NCI-H1694 (cell line): ENCODE measurements at places on chromosomes 11 and 22.

DNA sequence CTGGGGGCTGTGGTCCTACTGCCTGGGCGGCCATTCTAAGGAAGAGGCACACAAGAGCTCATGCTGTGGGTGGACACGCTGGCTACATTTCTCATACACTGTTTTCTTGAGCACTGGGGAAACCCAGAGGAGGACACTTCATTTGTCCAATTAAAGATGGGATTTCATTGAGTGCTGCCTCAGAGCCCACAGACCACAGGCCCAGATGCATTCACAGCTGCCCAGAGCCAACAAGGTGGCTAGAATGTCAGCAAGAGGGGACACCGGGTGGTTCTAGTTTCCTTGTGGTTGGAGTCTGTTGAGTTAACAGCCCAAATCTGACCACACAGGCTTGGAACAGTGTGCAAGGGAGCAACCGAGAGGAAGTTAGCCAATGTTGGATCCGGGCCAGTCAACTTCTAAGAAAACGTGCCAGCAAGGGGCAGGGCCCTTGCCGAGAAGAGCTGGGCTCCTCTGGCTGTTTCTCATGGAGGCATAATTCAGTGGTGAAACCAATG lies 35.0 kb upstream of the SORL1 start:
- DNase-seq: no peak

- DNase-seq: no peak
These were observed 26.2 kb upstream of the SLC37A2 start for GRCh38 chr11:125036933-125037332.

DNA sequence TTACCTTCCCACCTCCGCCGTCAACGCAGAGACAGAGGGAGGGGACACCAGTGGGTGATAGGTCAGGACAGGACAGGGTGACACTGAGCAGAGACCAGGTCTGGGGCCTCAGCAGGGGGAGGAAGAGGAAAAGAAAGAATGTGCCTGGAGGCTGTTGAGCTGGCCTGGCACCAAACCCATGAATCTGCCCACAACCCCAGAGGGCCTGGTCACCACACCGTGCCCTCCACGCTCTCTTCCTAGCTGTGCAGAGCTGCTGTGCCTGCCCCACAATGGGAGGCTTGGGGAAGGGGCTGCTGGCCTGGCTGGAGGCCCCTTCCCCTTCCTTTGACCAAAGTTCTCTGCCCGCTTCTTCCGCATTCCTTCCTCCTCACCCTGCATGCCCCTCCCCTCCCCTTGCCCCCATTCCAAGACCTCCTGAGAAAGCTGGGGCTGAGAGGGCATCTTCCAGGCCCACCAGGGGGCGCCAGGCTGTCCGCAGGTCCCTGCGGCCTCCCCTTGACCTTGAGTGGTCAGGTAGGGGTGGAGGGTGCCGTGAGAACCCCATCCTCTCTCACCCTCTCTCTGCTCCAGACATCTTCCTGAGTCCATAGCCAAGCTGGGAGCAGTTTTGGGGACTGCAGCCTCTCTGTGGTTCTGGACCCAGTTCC lies 11.0 kb upstream of the CACNA1I start:
- DNase-seq: no peak

DNA sequence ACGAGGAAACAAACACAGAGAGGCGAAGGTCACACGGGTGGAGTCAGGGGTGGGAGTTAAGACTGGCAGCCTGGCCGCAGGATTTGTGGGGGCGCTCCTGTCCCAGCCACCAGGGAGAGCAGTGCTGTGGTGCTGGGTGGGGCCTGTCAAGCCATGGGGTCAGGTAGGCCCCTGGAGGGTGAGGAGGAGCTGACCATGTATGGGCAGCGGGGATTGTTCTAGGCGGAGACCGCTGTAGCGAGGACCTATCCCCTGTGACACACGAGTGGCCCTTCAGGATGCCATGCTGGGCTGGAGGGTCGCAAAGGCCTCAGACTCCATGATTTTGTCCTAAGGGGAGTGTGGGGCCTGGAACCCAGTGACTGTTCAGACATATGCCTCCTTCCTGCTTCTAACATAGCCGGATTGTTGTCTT lies 1.6 kb upstream of the RPS19BP1 start:
- no peak for DNase-seq

DNA sequence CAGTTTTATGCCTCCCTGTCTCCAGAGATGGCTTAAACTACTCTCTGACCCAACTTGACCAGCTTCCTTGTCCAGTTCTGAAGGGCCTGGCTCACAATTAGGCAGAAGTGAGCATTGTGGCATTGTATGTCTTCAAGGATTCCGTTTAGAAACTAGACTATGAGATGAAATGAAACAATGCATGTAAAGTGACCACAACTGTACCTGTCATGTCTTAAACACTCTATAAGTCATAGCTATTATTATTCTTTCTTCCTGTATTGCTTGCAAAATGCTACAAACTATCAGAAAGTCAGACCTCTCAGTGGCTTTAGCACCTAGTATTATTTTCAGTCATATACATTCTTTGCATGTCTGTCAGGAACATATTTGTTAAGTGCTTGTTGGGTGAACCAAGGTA lies 127.9 kb upstream of the MTMR2 start:
- no peak for DNase-seq

DNA sequence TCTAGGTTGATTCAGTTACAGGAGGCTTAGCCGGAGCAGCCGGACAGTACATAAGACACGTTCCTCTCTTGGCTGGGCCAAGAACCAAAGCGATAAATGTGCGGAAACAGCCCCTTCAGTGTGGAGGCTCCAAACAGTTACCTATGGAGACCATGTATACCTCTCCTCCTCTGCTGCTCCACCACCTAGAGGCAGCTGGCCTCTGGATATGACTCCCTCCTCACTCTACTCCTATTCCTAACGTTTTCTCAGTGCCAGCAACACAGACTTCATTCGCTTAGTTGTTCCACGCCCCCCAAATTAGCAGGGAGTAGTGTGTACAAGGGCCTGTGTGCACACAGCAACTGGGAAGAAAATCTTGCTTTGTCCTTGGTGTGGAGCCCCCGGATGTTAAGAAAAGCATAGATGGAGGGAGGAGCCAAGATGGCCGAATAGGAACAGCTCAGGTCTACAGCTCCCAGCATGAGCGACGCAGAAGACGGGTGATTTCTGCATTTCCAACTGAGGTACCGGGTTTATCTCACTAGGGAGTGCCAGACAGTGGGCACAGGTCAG lies 362.3 kb upstream of the KIRREL3 start:
- no peak for DNase-seq

- DNase-seq: no peak
These were observed 14.0 kb downstream of the KCTD14 start for GRCh38 chr11:78009062-78009461.

DNA sequence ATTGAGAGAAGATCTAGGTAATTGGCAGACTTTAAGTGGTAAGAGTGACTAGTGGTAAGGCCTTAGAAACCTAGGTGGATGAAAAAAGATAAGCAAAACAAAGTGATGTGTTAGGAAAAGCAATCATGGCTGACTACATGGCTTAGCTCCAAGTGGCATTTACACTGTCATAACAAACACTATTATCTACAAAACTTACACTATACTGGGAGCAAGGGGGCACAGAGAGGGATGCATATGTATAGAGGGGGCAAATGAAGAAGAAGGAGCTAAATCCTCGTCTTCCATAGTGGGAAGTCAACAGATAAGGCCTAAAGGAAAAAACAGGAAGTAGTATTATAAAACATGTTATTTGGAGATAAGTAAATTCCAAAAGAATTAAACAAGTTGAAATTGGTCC lies 32.5 kb downstream of the ADORA2A start:
- DNase-seq: no peak

- DNase-seq: no peak
These were observed 53.9 kb downstream of the FLI1 start for GRCh38 chr11:128747728-128748148.

GRCh38 chr11:57476757-57477506 lies 16.6 kb downstream of the RTN4RL2 start:
- no peak for DNase-seq

GRCh38 chr11:127866109-127866508 lies 721.2 kb downstream of the ETS1 start:
- DNase-seq: no peak

DNA sequence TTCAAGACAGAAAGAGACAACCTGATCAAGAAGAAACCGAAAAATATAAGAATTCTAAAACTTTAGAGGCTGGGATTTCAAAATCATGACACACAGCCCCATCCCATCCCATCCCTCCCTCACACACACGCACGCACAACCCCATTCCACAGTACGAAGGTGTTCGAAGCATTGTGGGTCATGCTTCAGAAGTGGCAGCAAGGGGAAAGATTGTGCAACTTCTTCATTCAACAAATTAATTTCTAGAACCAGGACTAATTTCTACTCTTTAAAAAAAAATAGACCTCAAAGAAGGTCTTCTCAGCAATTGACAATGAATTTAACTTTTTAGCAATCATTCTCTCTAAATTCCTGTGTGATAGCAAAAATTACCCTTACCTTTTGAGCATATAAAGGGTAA lies 867 bp downstream of the SPA17 start:
- no peak for DNase-seq

GRCh38 chr11:25775603-25776002 lies 556.3 kb upstream of the ANO3 start:
- no peak for DNase-seq

- no peak for DNase-seq
These were observed 268.6 kb upstream of the PITPNB start for GRCh38 chr22:28187612-28188011.

DNA sequence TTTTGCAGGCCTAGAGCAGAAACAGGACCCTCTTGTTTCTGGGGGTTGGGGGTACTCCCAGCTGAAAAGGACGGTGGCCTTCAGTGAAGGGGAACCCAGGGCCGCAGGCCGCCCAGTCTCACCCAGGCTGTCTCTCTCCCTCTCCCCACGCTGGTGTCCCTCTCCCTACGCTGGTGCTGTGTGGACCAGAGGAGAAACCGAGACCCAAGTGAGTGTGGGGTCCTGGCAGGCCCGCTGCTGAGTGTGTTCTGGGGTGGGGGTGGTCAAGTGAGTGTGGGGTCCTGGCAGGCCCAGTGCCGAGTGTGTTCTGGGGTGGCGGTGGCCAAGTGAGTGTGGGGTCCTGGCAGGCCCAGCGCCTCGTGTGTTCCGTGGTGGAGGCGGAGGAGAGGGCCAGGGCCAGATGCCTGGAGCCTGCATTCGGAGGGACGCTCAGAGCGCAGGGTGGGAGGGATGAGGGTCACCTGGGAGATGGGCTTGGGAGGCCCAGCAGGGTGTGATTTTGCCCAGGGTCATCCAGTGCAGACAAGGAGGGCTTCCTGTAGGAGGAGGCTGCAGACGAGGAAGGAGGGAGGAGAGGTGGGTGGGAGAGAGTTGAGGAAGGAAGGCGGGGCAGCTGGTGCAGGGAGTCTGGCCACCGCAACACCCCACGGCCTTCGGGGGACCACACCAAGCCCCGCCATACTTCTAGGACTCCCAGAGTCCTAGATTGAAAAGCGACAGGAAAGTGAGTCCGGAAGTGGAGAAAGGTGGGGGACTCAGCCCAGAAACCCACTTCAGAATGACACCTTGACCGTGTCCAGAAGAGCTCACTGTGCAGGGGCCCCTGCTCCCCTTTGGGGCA lies 10.3 kb downstream of the TNNT3 start:
- no peak for DNase-seq

DNA sequence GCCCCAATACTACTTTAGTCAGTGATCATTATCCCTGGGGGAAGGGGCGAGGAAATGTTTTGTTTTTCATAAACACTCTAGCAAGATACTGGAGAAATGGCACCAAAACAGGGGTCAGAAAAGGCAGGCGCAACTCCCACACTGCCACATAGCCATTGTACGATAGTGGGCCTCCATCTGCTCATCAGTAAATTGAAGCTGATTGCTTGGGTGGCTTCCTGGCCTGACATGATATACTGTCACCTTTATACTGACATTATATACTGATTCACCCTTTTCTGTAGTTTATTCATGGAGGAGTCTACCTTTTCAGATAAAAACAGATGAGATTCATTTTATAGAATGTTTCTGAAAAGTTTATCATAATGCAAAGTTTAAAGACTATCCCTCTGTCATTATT lies 51.6 kb upstream of the CCDC34 start:
- DNase-seq: no peak

- DNase-seq: no peak
These were observed 95.6 kb downstream of the PHF21B start for GRCh38 chr22:44914026-44914721.

DNA sequence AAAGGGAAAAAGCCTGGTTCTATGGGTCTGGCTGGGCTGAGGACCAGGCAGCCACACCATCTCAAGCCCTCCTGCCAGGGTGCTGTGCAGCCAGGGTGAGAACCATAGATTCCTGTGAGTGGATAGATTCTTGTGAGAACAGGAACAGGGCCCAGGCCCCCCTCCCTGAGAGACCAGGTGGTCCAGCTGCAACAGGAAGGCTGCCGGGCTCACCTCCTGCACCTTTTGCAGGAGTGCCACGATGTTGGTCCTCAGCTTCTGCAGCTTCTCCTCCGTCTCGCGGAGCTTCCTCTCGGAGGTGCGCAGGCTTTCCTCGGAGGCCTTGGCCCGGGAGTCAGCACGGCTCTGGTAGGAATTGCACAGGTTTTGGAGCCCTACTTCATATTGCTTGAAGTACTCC lies 40.8 kb downstream of the MORC2 start:
- no peak for DNase-seq

- no peak for DNase-seq
These were observed 58.1 kb downstream of the CHRDL2 start for GRCh38 chr11:74672956-74673692.

GRCh38 chr11:32210556-32210955 lies 119.7 kb downstream of the RCN1 start:
- DNase-seq: no peak

GRCh38 chr11:45051621-45052020 lies 94.8 kb upstream of the PRDM11 start:
- no peak for DNase-seq

- no peak for DNase-seq
These were observed 563 bp downstream of the BID start for GRCh38 chr22:17773606-17774205.

DNA sequence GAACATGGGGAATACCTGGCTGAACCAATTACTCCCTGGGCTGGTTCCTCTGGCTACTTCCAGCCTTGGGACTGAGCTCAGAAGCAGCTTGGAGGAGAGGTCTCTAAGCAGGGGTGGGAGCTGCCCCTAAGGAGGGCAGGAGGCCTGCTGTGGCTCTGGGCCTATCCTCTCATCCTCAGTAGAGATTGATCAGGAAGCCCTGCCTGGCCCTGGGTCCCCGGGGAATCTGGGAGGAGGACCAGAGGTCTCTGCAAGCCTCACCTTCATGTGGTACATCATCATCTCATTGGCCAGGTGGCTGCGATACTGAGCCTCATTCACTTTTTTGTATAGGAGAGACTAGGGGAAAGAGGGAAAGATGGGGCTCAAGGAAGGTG lies 91.1 kb downstream of the PDE2A start:
- DNase-seq: no peak

DNA sequence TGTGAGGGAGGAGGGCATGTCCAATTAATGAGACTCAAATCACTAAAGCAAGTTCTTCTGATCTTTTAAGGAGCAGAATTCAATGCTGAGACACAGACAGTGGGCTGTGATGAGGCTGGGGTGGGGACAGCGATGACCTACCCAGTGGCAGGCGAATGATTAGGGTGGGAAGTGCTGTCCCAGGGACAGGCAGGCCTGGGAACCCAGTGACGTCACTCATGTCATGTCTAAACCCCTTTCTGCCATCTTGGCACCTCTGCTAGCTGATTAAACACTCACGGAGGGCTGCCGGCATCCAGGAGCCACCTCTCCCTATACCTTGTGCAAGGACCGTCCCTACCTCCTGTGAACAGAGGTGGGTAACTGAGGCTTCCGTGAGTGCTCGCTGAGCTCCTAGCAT lies 1235.2 kb downstream of the TBC1D22A start:
- DNase-seq: no peak
